ENCODE measurements at places on chromosomes 3 and 15.
A peak's percentile ranks its signal among the peaks of the same experiment; 100 is the strongest.

GRCh38 chr15:26516102-26516980, 256.5 kb downstream of the GABRB3 start:
- peak; percentile 63 for DNase-seq

DNA sequence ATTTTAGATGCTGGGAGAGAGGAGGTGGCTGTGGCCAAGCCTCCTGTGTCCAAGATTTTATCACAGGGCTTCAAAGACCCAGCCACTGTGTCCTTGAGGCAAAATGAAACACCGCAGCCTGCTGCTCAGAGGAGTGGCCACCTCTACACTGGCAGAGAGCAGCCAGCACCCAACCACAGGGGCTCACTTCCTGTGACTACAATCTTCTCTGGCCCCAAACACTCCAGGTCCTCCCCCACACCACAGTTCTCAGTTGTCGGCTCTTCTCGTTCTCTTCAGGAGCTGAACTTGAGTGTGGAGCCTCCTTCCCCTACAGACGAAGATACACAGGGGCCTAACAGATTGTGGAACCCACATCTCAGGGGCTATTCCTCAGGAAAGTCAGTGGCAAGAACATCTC, 45.6 kb downstream of the CDAN1 start:
- DNase-seq, result no peak

DNA sequence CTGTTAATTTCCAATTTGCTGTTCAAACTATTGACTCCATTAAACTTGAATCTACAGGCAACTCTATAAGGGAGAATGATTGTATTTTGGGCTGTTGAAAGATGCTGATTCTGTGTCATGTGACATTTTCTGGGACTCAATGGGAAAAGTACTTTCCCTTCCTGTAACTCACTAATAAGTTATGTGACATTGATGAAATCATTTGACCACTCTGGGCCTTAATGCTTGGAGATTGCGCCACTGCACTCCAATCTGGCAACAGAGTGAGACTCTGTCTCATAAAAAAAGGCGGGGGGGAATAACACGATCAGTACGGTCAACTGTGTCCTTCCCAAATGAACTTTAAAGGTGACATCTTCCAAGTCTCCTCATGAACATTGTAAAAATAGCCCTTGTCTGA, 215.2 kb upstream of the SGO1 start:
- no peak for DNase-seq

GRCh38 chr3:43255662-43256061, 30.7 kb upstream of the SNRK start:
- DNase-seq, result no peak

DNA sequence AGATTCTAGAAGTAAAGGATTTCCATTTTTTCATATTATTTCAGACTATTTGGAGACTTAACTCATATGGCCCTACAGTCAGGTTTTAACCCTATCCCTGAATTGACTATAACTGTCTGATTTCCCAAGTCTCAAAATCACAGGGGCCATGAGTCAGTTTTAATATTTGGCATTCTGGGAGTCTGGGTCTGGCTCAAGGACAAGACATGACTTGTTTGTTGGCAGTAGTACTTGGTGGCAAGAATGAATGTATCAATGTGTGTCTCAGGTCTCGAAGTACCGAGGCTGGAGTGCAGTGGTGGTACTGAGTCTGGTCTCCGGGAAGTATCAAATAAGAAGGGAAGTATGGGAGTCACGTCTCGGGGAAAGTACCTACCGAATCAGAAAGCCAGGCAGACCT, 10.8 kb downstream of the UMPS start:
- no peak for DNase-seq

- no peak for DNase-seq
These were observed 15.7 kb upstream of the DYNC1LI1 start for GRCh38 chr3:32586356-32586755.

- no peak for DNase-seq
These were observed 27.9 kb upstream of the IL1RAP start for GRCh38 chr3:190485830-190486532.

- no peak for DNase-seq
These were observed 13.6 kb downstream of the NISCH start for GRCh38 chr3:52469001-52469400.

GRCh38 chr3:191399918-191400317, 61.0 kb upstream of the PYDC2 start:
- DNase-seq, result no peak

GRCh38 chr3:47301456-47301855, 18.7 kb downstream of the KLHL18 start:
- no peak for DNase-seq

GRCh38 chr3:124256156-124256555, 264.2 kb upstream of the ROPN1 start:
- DNase-seq, result peak; percentile 54

DNA sequence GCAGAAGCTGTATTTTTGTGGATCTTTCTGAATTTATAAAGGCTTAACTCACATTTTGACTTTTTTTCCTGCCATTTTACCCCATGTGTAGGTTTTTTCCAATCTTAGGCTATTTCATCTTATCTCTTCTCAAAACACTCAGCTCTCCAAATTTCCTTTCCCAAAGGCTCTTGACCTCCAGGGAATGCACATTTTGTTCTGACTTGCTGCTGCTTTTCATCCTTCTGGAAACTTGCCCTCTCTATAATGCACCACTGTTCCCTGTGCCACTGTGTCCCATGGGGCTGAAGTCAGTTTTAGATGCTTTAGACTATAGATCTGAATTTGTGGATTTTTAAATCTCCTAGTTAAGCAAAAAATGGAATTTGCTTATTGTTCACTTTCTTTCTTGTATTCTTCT, 9.1 kb downstream of the PYDC2 start:
- no peak for DNase-seq

GRCh38 chr3:16992198-16992597, 107.4 kb downstream of the PLCL2 start:
- DNase-seq, result no peak

Data from mesendoderm (in vitro differentiated cells).